ENCODE measurements at places on chromosomes 13 and 19. TPM values are rescaled to one million over a fixed set of nuclear protein-coding genes. Genes with fewer than 3 reads are reported as not detected.
A peak's percentile ranks its signal among the peaks of the same experiment; 100 is the strongest.

GRCh38 chr13:99908140-99908803 is 63.3 kb downstream of the ZIC5 start:
- no peak for DNase-seq

GRCh38 chr19:52139252-52140031 is at the start of gene ZNF616:
Gene ZNF616 (minus strand): TSS chr19:52139938. CDS start chr19:52130512, 9,426 bp downstream.
- peak; percentile 89 for DNase-seq

Gene PROZ
- polyA plus RNA-seq, result not detected

Gene ICAM1
- polyA plus RNA-seq, result 12.1 TPM

Gene SMIM17
- 0.14 TPM for polyA plus RNA-seq

Gene ZFP82
- 2.5 TPM for polyA plus RNA-seq

- DNase-seq, result no peak
These were observed 421.1 kb downstream of the FGF9 start for GRCh38 chr13:22091971-22092300.

Gene WDR87
- not detected for polyA plus RNA-seq

DNA sequence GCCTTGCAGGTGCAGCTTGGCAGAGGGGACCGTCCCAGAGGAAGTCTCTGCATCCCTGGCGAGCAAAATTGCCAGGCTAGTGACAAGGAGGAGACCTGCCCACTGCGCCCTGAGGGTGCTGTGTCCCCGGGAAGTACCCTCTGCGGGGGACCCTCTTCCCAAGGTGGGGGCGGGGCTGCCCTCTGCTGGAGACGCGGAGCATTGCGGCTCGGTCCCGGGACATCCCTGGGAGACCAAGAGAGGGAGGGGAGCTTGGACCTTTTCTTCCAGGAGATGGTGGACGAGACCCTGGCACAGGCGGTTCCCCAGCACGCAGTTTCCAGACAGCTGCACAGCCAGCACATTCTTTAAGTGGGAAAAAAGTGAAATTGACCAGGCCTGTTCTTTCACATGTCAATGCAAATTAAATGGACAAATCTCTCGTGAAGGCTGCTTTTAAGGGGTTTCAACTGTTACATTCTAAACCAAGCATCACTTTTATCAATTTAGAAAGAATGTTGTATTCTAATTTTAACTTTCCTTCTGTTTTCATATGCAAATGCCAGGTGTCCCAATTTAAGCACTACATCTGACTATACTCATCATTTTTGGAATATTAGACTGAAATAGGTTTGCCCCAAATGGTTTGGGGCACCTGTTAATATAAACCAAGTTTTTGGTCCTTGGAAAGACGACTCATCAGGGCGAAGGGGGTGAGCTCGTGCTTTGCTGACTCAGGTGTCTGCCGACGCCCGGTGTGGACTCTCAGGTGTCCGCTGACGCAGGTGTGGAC is 60.7 kb downstream of the MCF2L start:
- DNase-seq, result peak; percentile 54

DNA sequence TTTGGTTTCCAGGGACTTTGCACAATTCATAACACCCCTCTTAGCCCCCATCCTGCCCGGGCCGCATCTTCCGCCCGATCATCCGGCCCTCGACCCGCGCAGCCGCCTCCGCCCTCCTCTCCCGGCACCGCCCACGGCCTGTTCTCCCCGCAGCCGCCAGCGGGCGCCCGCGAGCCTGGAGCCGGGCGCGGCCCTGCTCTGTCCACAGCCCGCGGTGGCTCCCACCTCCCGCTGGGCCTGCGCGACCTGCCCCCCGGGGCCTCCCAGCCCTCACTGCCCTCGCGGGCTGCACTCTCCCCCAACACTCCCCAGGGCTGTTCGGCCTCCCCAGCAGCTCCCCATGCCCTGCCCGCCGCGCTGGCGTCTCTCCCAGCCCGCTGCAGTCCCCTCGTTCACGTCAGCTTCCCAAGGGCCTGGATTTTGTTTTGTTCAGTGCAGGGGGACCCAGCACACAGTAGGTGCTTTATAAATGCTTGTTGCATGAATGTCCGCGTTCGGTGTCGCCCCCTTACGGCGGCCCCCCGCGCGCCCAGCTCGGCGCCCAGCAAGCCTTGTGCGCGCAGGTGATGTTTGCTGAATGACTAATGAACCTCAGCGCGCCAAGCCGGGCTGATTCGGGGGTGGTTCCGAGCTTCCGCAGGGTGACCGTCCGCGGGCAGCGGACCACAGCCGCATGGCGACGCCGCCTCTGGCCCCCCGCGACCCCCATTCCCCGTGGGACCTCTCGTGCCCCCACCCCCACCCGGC is 4.6 kb upstream of the APC2 start:
- peak; percentile 46 for DNase-seq

- DNase-seq, result no peak
These were observed 21.6 kb downstream of the ARL11 start for GRCh38 chr13:49649963-49650312.

- peak; percentile 23 for DNase-seq
These were observed 883 bp downstream of the ZNF441 start for GRCh38 chr19:11767633-11768133.

DNA sequence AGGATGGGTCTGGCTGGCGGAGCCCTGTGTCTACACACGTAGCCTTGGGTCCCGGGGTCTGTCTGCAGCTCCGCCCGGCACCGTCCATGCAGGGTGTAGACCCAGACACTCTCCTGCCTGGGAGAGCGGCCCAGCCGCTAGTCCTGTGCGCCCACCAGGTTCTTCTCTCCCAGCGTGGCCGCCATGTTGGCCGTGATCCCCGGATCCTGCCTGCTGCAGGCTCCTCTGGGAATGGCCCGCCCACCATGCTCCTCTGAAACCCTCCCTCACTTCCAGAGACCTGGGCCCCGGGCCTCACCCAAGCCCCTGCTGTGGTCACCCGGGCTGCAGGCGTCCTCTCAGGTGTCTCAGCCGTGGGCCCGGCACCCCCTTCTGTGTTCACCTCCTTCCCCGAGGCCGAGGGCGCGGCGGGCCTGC is 57.7 kb upstream of the MCF2L start:
- no peak for DNase-seq

DNA sequence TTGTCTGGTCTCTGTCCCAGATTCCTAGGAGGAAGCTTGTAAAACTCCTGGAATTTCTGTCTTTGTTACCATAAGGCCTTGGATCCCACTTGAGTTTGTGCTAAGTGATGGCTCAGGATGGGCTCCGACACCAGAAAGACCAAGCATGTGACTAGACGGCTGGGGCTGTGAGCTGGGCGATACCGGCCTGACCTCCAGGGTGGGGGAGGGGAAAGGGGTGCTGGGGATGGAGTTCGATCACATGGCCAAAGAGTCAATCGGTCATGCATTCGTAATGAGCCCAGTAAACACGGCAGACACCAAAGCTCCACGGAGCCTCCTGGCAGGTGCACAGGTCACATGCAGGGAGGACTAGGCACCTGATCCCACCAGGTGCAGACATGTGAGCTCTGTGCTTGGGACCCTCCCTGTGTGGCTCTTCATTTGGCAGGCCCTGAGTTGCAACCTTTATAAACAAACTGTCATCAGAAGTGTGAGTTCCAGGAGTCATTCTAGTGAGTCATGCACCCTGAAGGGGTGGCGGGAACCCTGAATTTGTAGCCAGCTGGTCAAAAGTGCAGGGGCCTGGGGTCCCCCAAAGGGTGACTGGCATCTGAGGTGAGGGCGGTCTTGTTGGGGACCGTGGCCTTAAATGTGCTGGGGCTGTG is 27.1 kb downstream of the ELAVL1 start:
- no peak for DNase-seq

DNA sequence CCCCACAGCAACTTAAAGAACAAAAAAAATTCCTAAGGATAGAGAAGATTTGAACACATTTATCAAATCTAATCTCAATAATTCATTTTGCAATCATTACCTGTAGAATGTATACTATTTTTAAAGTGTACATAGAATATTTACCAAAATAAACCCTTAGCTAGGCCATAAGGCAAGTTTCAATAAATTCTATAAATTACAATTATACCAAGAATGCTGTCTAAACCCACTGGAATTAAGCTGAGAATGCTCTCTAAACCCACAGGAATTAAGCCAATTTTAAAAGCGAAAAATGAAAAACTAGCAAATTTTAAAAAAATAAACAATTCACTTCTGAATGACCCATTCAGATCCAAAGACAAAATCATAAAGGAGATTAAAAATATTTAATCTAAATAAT is 540.4 kb upstream of the NBEA start:
- no peak for DNase-seq

DNA sequence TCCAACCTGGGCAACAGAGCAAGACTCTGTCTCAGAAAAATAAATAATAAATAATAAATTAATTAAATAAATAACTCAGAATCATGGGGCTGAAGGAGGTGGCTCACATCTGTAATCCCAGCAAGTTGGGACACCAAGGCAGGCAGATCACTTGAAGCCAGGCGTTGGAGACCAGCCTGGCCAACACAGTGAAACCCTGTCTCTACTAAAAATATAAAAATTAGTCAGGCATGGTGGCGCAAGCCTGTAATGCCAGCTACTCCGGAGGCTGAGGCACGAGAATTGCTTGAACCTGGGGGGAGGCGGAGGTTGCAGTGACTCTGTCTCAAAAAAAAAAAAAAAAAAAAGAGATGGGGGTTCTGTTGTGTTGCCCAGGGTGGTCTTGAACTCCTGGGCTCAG is 7.2 kb downstream of the TMEM38A start:
- no peak for DNase-seq

DNA sequence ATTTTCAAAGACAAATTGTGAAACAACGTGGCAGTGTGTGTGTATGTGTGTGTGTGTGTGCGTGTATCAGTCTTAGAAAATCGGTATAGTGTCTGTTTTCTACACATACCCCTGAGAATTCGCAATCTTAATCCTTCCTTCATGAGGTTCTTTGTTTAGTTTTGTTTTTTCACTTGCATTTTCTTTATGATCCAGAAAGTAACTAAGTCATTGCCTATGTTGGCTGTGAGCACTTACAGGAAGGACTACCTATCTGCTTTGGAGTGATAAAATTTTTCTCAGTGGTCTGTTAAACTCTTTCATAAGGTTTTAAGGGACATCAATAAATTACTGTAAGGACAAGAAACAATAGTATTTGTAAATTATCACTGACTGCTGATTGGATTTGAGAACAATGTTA is 1587.1 kb downstream of the PCDH9 start:
- DNase-seq, result no peak

GRCh38 chr13:32989290-32989667 is 26.9 kb upstream of the KL start:
- no peak for DNase-seq

Gene IL4I1
- not detected for polyA plus RNA-seq

Gene TPTE2
- not detected for polyA plus RNA-seq

- DNase-seq, result no peak
These were observed 971.6 kb upstream of the MIR17HG start for GRCh38 chr13:90375851-90376250.

DNA sequence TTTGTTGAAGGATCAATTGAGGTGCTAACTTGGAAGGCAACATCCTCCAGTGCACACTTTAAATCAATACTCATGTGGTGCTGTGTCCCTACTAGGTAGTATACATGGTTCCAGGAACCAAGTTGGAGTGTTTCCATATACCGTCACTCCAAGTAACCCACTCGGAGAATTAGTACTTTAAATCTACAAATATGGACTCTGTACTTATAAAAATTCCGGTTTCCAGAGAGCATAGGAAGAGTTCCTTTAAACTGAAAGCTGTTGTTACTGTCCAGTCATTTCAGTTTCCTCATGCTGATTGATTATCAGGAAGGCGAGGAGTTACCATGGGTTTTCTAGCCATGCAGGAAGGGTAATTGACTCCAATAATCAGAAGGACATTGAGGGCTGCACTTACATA is 7.2 kb downstream of the CPB2 start:
- DNase-seq, result no peak

- DNase-seq, result no peak
These were observed 312.7 kb downstream of the FGF14 start for GRCh38 chr13:102089177-102089576.

Gene CD177
- not detected for polyA plus RNA-seq

DNA sequence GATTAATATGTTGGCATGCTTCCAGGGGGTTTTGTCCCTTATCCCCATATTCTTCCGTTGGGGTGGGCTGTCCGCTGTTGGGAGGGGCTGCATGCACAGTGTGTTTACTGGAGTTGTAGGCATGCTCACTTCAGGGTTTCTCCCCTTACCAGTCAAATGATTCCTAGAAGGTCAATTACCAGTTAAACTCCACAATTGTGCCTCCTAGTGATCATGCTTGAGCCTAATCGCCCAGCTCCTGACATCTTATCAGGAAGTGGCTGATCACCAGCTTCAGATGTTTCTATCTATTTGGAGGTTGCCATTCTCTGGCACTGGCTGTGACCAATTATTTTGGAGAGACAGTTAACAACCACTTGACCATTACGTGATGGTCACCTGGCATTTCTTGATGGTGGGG is 1090.0 kb downstream of the SLITRK5 start:
- no peak for DNase-seq

DNA sequence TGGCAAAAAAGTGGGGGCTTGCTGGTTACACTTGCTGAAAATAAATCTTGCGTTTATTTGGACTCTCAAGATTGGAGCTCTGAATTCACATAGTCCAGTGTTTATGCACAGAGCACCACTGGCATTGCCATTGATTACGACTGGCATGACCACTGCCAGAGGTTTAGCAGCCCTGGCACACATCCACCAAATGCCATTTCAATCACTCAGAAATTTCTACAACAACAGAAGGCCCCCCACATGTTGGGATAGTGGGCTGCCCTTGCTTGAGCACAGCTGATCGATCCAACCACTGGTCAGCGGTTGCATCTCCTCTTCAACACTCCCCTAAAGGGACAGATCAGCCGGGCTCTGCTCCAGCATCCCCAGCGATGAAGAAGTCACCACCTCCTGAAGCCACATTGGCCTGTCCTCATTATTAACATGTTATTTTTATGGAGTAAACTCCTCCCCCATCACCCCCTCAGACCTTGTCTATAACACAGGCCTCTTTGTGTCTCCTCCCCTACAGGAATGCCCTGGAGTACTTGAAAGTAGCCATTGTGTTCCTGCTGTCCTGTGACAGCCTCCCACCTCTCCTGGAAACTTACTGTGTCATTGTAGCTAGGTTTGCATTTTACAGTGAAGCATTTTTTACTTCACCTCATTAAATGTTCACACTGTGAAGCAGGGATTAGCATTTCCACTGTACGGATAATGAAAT is 51.3 kb downstream of the CDADC1 start:
- DNase-seq, result no peak

- DNase-seq, result no peak
These were observed 87.0 kb upstream of the HTR2A start for GRCh38 chr13:46983881-46984280.

Gene RAB3D
- polyA plus RNA-seq, result 3.1 TPM
